Chondrocyte (in vitro differentiated cells): ENCODE measurements at places on chromosomes 13 and 19. TPM values are rescaled to one million over a fixed set of nuclear protein-coding genes. Genes with fewer than 3 reads are reported as not detected.

The AP3D1 gene
- total RNA-seq, result 139 to 157 TPM (median 144 TPM) in 3 replicates

The ZNF729 gene
- total RNA-seq, result not detected in 3 replicates

DNA sequence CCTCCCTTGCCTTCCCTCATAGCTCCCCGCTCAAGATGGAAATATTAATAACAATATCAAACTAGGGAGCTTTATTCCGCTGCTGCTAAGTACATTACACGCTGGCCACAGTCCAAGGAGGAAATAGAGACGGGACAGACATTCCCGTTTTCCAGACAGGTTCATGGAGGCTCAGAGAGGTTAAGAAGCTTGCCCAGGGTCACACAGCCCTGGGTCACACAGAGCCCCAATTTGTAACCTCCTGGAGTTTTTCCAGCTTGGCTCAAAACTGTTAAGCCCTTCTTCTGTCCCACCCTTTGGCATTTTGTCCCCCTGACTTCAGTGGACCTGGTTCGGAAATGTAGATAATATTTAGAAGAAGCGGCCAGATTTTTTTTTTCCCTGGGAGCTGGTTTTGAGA is 2.0 kb downstream of the BICRA start:
- no peaks in the 10 kb centered on the region for H3K27me3 ChIP-seq
- peak overlapping the region; percentile 90 for H3K4me3 ChIP-seq
- peaks cover 42% of the 10 kb centered on the region for H3K4me1 ChIP-seq
- H3K27ac ChIP-seq, result peak overlapping the region; percentile 70
- no peak for DNase-seq
- H3K36me3 ChIP-seq, result peaks cover 2% of the 10 kb centered on the region

DNA sequence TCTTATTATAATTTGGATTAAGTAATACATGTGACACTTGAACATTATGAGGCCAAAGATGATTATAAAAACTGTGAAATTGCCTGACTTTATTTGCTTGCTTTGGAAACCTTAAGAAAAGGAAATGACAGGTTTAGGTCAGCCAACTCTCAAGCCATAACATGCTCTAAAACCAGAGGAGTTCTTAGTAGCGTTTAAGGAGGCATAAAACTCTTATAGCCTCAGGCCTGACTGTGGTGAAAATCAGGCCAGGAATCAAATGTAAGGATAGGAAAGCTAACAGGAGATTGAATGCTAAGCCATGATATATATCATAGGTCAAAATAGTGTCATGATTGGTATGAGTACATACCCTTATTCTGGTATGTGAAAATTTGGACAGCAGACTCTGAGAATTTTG is 1142.4 kb upstream of the MIR17HG start:
- no peak for DNase-seq
- H3K27me3 ChIP-seq, result no peaks in the 10 kb centered on the region
- H3K36me3 ChIP-seq, result peaks cover 2% of the 10 kb centered on the region
- H3K4me3 ChIP-seq, result no peak overlapping the region
- H3K4me1 ChIP-seq, result peaks cover 3% of the 10 kb centered on the region
- no peak overlapping the region for H3K27ac ChIP-seq

The MCEMP1 gene
- not detected in 3 replicates for total RNA-seq

DNA sequence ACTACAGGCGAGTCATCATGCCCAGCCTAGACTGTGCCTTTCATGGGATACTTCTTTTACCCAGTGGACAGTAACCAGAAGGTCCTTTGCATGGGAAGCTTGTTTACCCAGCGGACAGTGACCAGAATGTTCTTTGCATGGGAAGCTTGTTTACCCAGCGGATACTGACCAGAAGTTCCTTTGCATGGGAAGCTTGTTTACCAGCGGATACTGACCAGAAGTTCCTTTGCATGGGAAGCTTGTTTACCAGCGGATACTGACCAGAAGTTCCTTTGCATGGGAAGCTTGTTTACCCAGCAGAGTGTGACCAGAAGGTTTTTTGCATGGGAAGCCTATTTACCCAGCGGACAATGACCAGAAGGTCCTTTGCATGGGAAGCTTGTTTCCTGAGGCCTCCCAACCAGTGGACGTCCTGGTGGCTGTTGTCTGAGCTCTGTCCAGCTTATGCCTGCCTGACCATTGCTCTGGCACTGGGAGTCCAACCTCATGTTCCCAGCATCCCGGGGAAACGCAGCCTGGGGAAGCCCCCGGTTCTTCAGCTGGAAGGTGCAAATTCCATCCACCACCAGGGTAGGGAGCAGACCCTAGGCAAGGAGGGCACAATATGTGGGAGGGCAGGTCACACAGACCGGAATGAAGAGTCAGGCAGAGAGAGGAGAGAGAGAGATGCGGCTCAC is 41.6 kb upstream of the PDCD5 start:
- no peaks in the 10 kb centered on the region for H3K36me3 ChIP-seq
- no peaks in the 10 kb centered on the region for H3K4me1 ChIP-seq
- DNase-seq, result no peak
- no peak overlapping the region for H3K27ac ChIP-seq

The SARS2 gene
- 14.4 to 25.8 TPM (median 15.6 TPM) in 3 replicates for total RNA-seq

DNA sequence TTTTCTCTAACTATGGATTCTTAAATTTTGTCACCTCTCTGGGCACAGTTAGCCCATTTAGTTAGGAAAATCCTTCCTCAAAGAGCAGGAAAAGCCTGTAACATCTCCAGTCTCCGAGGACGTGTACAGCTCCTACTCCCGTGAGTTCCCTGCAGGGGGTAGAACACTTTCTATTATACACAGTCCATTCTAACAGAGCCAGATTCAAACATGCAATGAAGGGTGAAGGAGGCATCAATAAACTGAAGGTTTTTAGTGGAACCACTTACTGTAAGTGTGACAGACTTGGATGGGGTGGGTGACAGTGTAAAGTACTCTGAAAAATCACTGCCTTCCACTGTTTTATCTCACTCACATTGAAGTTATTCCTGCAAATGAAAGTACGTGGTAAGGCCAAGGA is 204.7 kb upstream of the DACH1 start:
- peaks cover 12% of the 10 kb centered on the region for H3K27me3 ChIP-seq
- no peaks in the 10 kb centered on the region for H3K4me1 ChIP-seq
- H3K36me3 ChIP-seq, result peaks cover 2% of the 10 kb centered on the region
- H3K4me3 ChIP-seq, result no peak overlapping the region

DNA sequence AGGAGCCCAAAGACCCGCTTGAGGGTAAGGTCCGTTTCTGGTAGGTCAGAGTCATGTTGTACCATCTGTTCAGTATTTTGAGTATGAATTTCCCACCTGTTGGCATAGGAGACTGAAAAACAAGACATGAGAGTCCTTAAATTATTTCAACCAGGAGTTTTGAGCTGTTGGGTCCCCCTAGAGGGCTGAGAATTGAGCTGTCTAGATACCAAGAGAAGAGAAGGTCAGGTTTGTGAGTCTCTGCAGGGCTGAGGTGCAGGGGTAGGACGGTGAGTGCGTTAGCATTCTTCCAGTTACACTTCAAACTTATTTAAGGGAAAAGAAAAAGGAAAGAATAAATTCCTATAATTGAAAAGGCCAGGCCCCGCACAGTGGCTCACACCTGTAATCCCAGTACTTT is 5.0 kb downstream of the CBLC start:
- H3K27ac ChIP-seq, result no peak overlapping the region
- DNase-seq, result no peak
- H3K4me1 ChIP-seq, result peaks cover 6% of the 10 kb centered on the region
- no peak overlapping the region for H3K4me3 ChIP-seq
- peaks cover 2% of the 10 kb centered on the region for H3K27me3 ChIP-seq
- H3K36me3 ChIP-seq, result no peaks in the 10 kb centered on the region

The BAX gene
- 161 to 167 TPM (median 165 TPM) in 3 replicates for total RNA-seq
